Effector memory CD8-positive, alpha-beta T cell (primary cell): ENCODE measurements at places on chromosomes 5 and 9.

GRCh38 chr5:80122579-80122978 lies 87.4 kb downstream of the THBS4 start:
- peaks cover 20% of the 10 kb centered on the region for H3K4me1 ChIP-seq
- no peaks in the 10 kb centered on the region for H3K27me3 ChIP-seq
- no peak overlapping the region for H3K27ac ChIP-seq
- H3K36me3 ChIP-seq, result no peaks in the 10 kb centered on the region
- DNase-seq, result no peak

- no peaks in the 10 kb centered on the region for H3K27me3 ChIP-seq
- H3K4me1 ChIP-seq, result no peaks in the 10 kb centered on the region
- H3K36me3 ChIP-seq, result peaks cover 3% of the 10 kb centered on the region
- H3K27ac ChIP-seq, result no peak overlapping the region
- DNase-seq, result no peak
- no peak overlapping the region for H3K4me3 ChIP-seq
Observed at GRCh38 chr9:95087659-95088242, 229.8 kb downstream of the FANCC start.

- no peak overlapping the region for H3K27ac ChIP-seq
- H3K36me3 ChIP-seq, result no peaks in the 10 kb centered on the region
- no peak for DNase-seq
- H3K27me3 ChIP-seq, result peaks cover 56% of the 10 kb centered on the region
Observed at GRCh38 chr5:159304961-159305595, 25.2 kb downstream of the IL12B start.

DNA sequence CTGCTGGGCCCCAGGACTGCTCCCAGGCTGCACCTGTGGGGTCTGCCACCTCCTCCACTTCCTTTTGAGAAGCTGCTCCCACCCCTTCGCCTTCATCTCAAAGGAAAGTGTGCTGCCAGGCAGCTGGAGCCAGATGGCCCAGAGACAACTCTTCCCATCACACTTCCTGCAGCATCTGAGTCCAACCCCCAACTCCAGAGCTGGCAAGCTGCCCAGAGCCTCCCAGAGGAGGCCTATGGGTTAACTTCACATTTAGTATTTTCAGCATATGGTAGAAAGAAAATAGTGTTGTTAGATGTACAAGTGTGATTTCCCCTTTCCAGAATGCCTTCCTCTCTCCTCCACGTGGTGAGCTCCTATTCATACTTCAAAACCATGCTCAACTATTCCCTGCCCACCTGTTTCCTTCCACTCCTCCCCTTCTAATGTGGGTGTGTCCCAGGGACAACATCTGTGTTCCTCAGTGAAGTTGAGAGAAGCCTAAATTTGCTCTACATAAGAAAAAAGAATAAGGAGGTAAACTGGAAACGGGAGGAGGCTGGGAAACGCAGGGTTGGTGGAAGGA lies 38.6 kb upstream of the KCNMB1 start:
- DNase-seq, result no peak
- H3K27ac ChIP-seq, result no peak overlapping the region
- no peaks in the 10 kb centered on the region for H3K4me1 ChIP-seq
- no peaks in the 10 kb centered on the region for H3K36me3 ChIP-seq
- H3K27me3 ChIP-seq, result peaks cover 47% of the 10 kb centered on the region

DNA sequence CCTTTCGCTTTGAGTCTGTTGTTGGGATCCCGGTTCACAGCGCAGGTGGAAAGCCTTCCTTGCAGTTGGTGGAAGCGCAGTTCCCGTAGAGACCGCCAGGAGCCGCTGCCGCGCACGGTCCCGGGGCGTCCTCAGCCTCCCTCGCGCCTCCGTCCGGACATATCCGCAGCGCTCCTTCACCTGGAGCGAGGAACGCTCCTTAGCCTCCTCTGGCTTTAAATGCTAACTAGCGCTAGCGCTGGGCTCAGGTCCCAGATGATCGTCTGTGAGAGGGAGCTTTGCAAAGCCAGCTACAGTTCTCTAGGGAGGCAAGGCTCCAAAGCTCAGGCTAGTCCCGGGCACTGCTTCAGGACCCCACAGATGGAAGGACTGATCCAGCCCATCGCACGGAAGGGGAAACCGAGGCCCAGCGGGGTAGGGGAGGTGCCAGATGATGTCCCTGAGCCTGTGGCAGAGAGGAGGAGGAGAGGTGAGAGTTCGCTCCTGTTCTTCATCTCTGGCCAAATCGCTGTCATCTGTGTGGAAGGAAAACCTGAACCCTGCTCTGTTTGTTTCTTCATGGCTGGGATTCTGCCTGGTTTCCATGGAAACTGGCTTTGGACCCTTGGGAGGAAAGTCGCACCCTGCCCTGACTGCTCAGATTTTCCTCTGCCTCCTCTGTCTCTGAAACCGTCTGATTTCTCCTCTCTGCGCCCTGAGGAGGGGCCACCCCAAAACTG lies 31.4 kb downstream of the COL15A1 start:
- H3K4me3 ChIP-seq, result peak overlapping the region; percentile 54
- H3K4me1 ChIP-seq, result peaks cover 10% of the 10 kb centered on the region
- H3K36me3 ChIP-seq, result no peaks in the 10 kb centered on the region
- DNase-seq, result peak; percentile 83

- H3K36me3 ChIP-seq, result peaks cover 23% of the 10 kb centered on the region
- DNase-seq, result no peak
- peaks cover 89% of the 10 kb centered on the region for H3K4me1 ChIP-seq
- H3K27me3 ChIP-seq, result no peaks in the 10 kb centered on the region
- no peak overlapping the region for H3K27ac ChIP-seq
Observed at GRCh38 chr9:114905170-114905940, 25.0 kb downstream of the TNFSF8 start.

DNA sequence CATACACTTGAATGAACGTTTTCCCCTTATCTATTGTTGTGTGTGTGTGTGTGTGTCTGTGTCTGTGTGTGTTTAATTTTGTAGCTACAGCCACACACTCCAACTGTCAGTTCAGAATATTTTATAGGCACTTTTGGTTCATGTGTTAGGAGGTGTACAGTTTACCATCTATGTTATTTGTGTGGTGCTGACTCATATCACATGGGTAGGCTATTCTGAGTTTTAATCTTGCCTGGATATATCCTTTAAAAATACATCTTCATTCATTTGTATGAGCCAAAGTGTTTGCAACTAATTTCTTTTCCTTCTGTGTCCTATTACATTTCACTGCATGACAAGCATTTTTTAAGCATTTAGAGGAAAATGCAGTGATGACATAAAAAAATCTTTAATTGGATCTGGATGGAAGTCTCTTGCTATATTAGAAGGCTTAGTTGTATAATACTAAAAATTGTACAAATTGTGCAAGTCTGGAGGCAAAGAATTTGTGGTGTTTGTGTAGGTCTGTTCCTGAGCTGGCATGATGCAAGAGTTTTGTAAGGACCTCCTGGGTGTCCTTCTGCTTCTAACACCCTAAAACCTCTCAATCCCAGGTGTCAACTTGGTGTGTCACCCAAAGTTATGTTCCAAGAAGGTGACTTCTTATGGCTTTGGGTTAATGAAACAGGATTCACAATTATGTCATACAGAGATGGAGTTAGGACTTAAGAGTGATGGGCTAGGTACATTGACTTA lies 52.4 kb upstream of the HMHB1 start:
- H3K27me3 ChIP-seq, result no peaks in the 10 kb centered on the region
- DNase-seq, result no peak
- no peaks in the 10 kb centered on the region for H3K36me3 ChIP-seq
- H3K4me1 ChIP-seq, result no peaks in the 10 kb centered on the region

GRCh38 chr9:32942755-32943460 lies 58.5 kb downstream of the APTX start:
- H3K36me3 ChIP-seq, result no peaks in the 10 kb centered on the region
- no peak overlapping the region for H3K4me3 ChIP-seq
- no peaks in the 10 kb centered on the region for H3K4me1 ChIP-seq

DNA sequence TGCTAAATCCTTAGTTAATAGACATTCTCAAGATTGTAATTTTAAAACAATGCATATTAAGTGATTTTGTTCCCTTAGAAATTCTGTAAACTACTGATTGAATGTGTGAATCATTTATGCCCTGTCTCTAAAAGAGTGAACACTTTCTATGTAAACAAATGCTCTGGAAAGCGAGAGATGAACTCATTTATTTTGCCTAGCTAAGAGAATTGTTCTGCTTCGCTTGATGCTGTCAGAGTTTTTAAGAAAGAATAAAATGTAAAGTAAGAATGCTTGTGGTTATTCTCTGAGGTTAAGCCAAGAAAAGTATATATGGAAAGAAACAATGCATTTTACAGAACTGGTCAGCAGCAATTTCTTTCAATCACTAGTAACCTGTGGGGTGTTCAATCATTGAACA lies 347.4 kb upstream of the NUDT12 start:
- H3K27me3 ChIP-seq, result no peaks in the 10 kb centered on the region
- no peak overlapping the region for H3K27ac ChIP-seq
- no peak overlapping the region for H3K4me3 ChIP-seq
- no peak for DNase-seq
- H3K4me1 ChIP-seq, result no peaks in the 10 kb centered on the region

- no peak for DNase-seq
- H3K4me3 ChIP-seq, result no peak overlapping the region
- H3K36me3 ChIP-seq, result no peaks in the 10 kb centered on the region
- H3K27me3 ChIP-seq, result no peaks in the 10 kb centered on the region
Observed at GRCh38 chr5:126368239-126368812, 54.9 kb upstream of the GRAMD2B start.

DNA sequence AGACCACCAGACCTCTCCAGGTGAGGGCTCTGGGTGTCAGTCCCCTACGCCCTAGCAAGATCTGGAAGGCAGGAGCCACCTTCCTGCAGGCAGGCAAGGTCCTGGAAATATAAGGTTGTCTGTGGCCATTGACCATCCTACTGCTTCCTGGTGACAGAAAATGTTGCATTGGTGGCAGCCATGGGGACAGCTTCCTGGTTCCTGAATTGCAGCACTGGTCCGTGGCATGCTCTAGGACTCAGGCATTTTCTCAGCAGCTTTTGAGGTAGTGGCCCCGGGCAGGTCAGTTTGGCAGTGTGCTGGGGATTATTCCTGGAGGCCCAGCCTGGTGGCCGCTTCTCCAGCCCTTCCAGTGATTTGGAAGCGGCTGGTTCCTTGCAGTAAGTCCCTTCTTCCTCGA lies 36.6 kb upstream of the KCNMB1 start:
- DNase-seq, result no peak
- no peak overlapping the region for H3K4me3 ChIP-seq
- no peak overlapping the region for H3K27ac ChIP-seq
- peaks cover 2% of the 10 kb centered on the region for H3K4me1 ChIP-seq

GRCh38 chr5:93577854-93578812 lies 2.9 kb downstream of the NR2F1-AS1 start:
- H3K4me3 ChIP-seq, result no peak overlapping the region
- H3K27ac ChIP-seq, result no peak overlapping the region
- H3K27me3 ChIP-seq, result peaks cover 63% of the 10 kb centered on the region
- H3K4me1 ChIP-seq, result peaks cover 21% of the 10 kb centered on the region

DNA sequence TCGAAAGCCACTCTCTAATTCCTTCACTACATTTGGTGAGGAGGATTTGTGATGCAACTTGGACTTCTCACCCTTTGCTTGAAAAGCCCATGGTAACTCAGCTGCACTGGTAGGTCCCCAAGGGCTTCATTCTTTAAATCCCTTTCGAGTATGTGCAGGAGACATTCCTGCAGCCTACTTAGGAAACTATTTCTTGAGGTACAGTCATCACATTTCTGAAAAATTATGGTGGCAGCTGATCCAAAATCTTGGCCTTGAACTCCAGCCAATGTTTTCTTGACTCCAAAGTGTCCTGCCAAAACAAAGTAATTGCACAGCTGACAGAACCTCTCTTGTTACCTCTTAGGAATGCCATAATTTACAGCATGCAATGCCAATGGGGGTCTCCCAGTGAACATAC lies 99.7 kb downstream of the NPR3 start:
- no peaks in the 10 kb centered on the region for H3K4me1 ChIP-seq
- peaks cover 2% of the 10 kb centered on the region for H3K36me3 ChIP-seq
- H3K27ac ChIP-seq, result no peak overlapping the region

DNA sequence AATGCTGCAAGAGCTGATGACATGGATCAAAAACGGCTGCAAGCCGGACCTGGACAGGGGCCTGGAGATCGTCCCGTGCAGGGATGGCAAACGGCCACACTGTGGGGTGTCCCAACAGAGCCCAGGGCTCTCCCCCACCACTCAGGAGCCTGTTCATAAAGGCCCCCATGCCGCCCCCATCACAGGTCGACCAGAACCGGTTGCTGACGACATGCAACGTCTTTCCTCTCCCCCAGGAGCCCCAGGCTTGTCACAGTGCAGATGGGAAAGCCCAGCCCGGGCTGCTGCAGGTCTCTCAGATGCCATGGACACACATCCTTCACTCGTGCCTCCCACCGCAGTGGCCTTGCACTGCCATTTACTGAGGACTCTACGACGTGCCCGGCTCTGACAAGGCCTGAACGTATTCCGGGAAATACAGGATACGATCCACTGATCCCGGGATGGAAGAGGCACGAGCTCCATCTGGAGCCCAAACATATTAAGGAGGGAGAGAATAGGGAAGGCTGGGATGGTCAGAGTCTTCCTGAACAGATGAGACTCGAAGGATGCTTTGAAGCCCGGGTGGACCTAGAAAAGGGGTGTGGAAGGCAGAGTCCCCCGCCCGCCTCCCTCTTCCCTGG lies 76.5 kb upstream of the SARDH start:
- H3K27me3 ChIP-seq, result no peaks in the 10 kb centered on the region
- no peaks in the 10 kb centered on the region for H3K4me1 ChIP-seq
- H3K27ac ChIP-seq, result no peak overlapping the region
- peaks cover 3% of the 10 kb centered on the region for H3K36me3 ChIP-seq
- H3K4me3 ChIP-seq, result no peak overlapping the region

- no peaks in the 10 kb centered on the region for H3K4me1 ChIP-seq
- no peak for DNase-seq
- H3K4me3 ChIP-seq, result no peak overlapping the region
- H3K27me3 ChIP-seq, result no peaks in the 10 kb centered on the region
- H3K36me3 ChIP-seq, result no peaks in the 10 kb centered on the region
Observed at GRCh38 chr9:35526087-35526801, 36.3 kb downstream of the RUSC2 start.

DNA sequence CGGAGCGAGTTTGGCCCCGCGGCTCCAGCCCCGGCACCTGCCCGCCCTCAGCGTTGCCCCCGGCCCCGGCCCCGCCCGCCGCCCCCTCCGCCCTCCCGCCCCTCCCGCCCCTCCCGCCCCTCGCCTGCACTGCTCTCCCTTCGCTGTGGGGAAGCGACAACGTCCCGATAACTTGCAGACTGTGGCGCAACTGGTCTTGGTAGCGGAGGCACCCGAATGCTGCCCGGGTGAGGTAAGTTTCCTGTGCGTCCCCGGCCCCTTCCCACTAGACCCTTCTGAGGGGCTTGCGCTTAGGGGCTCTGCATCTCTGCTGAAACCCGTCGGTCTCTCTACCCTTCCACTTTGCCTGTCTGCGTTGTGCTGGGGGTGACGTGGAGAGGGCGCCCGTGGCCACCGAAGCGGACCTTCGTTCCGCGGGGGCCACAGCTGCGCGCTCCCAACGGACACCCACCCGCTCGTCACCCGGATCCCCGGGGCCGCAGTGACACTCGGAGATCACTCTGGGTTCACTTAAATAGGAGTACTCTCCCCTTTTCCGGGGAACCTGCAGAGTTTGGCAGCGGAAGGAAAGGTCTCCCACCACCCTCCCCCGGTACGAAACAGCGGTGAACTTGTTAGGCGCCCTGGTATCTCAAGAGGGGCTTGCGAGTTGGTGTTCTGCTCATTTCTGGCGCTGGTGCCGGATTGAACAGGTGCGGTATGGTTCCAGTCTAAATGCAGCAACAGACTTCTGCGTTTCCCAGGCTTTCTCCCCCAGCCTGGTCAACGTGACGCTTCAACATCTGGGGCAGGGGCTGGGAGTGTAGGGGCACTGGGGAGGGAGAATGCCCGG lies 707 bp downstream of the PIP5K1B start:
- no peak overlapping the region for H3K27ac ChIP-seq
- H3K36me3 ChIP-seq, result no peaks in the 10 kb centered on the region
- peaks cover 6% of the 10 kb centered on the region for H3K4me1 ChIP-seq
- H3K27me3 ChIP-seq, result peaks cover 76% of the 10 kb centered on the region
